ENCODE measurements at places on chromosomes 13 and 19. TPM values are rescaled to one million over a fixed set of nuclear protein-coding genes. Genes with fewer than 3 reads are reported as not detected.

GRCh38 chr19:28445826-28446225 lies 767.1 kb downstream of the UQCRFS1 start:
- no peak for DNase-seq

The CYP4F8 gene
- total RNA-seq, result not detected

GRCh38 chr19:787536-787935 lies 9.7 kb upstream of the PTBP1 start:
- no peak for DNase-seq

- DNase-seq, result peak; percentile 89
Observed at GRCh38 chr19:16584248-16585093, 12.3 kb upstream of the SLC35E1 start.

The KLK3 gene
- 2.9 TPM for total RNA-seq

DNA sequence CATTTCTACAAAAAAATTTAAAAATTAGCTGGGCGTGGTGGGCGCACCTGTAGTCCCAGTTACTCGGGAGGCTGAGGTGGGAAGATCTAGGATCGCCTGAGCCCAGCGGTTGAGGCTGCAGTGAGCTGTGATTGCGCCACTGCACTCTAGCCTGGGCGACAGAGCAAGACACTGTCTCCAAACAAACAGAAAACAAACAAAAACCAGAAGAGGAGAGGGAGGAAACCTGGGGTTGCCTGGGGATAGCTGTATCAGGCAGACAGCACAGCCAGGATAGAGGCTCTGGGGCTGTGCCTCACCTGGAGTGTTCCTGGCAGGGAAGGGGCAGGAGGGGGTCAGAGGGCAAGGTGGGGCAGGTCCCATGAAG lies 2.6 kb upstream of the POLR2E start:
- DNase-seq, result no peak

The WTIP gene
- total RNA-seq, result 0.60 TPM

DNA sequence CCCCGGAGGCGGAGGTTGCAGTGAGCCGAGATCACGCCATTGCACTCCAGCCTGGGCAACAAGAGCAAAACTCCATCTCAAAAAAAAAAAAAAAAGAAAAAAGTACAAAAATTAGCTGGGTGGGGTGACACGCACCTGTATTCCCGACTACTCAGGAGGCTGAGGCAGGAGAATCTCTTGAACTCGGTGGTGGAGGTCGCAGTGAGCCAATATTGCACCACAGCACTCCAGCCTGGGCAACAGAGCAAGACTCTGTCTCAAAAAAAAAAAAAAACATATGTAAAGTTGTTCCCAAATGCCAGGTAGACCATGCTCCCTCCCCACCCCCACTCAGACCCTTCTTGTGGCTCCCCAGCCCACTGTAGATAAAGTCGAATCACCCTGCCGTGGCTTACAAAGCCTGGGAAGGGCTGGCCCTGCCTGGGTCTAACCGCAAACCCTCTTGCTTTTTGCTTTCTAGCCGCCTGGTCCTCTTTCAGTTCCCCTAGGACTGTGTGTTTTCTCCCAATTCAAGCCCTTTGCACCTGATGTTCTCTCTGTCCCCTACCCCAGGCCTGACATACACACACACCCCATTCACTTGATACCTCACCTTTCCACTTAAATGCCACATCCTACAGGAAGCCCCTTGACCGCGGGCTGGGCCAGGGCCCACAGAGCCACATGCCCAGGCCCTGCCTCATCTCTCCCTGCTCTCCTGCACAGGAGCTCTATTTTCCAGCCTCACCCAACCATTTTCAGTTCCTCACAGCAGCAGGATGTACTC lies 34.4 kb downstream of the MAP4K1 start:
- DNase-seq, result peak; percentile 24

DNA sequence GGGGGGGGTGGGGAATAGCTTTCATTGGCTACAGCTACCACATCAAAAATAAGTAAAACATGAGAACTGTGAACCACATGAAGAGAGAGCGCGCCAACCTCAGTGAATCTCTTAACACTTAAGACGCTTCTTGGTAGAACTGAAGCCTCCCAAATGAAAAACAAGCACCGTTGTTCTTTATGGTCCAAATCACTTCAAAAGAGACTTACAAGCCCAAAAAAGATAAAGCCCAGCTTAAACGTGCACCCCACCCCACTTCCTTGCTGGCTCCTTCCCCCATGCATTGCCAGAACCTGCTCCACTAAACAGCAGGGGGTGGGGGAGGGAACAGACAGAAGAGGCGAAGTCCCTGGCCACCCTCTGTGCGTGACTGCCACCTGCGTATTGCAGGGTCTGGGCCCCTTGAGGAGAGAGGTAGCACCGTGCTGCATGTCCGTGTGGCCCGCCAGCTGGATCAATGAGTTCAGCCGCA lies 479.1 kb downstream of the FOXO1 start:
- DNase-seq, result no peak

DNA sequence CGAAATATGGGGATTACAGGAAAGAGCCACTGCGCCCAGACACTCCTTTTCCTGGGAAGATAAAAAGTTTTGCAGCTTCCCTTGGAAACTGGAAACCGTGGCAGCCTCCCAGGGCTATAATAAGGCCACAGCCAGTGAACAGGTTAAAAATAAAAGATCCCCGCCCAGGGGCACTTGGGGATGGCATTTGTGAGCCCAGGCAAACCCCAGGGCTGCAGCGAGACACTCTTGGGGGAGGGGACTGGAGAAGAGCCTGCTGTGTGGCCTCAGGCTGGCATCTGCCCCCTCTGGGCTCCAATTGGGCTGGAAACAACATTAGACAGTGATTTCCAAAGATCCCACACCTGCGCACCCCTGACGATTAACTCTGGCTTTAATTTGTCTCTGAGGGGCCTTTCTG lies 11.2 kb downstream of the FEM1A start:
- no peak for DNase-seq

GRCh38 chr19:42366673-42367072 lies 23.4 kb downstream of the CNFN start:
- DNase-seq, result no peak

GRCh38 chr19:43784241-43784980 lies 3.6 kb upstream of the KCNN4 start:
- DNase-seq, result peak; percentile 79

GRCh38 chr19:23913931-23914330 lies 755 bp upstream of the ZNF726 start:
- DNase-seq, result no peak

DNA sequence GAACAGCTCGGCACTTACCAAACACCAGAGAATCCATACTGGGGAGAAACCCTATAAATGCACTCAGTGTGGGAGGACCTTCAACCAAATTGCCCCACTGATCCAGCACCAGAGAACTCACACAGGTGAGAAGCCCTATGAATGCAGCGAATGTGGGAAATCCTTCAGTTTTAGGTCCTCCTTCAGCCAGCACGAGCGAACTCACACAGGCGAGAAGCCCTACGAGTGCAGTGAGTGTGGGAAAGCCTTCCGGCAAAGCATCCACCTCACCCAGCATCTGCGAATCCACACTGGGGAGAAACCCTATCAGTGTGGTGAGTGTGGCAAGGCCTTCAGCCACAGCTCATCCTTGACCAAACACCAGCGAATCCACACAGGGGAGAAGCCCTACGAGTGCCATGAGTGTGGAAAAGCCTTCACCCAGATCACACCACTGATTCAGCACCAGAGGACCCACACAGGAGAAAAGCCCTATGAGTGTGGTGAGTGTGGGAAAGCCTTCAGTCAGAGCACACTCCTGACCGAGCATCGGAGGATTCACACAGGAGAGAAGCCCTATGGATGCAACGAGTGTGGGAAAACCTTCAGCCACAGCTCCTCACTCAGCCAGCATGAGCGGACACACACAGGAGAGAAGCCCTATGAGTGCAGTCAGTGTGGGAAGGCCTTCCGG lies 8.3 kb downstream of the ZNF135 start:
- no peak for DNase-seq

DNA sequence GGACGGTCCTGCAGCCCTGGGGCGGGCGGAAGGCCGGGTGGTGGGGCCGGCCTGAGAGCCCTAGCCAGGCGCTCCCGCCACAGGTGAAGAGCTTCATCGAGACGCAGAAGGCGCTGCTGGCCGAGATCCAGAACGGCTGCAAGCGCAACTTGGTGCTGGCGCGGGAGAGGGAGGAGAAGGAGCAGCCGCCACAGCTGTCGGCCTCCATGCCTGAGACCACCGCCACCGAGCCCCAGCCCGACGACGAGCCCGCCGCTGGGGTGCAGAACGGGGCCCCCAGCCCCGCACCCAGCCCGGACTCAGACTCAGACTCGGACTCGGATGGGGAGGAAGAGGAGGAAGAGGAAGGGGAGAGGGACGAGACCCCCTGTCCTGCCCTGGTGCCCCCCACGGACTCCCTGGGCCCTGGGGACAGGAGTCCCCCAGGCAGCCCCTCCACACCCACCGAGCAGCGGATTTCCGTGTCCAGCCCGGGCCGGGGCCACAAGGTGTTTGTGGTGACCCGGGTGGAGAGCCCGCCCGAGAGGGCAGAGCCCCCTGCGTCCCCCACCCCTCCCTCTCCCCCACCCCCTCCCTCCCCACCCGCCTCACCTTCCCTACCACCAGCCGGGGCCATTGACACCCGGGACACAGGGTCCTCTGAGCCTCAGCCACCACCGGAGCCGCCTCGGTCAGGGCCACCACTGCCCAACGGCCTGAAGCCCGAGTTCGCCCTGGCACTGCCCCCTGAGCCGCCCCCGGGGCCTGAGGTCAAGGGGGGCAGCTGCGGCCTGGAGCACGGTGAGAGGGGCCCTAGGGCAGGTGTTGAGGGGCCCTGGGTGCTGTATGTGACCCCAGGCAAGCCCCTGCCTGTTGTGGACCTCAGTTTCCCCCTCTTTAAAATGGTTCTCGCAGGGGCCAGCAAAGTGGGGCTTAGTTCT lies 15.3 kb downstream of the NKPD1 start:
- no peak for DNase-seq

The RXFP2 gene
- total RNA-seq, result not detected

The ADGRE2 gene
- 1.1 TPM for total RNA-seq

- DNase-seq, result no peak
Observed at GRCh38 chr13:61874970-61875579, 459.4 kb upstream of the PCDH20 start.

- no peak for DNase-seq
Observed at GRCh38 chr19:43300876-43301765, 31.8 kb upstream of the PSG9 start.

The GRIK5 gene
- total RNA-seq, result 4.2 TPM

GRCh38 chr19:38975214-38975860 lies at the start of gene FBXO17:
TSS of gene FBXO17 (minus strand) at chr19:38975742. CDS start at chr19:38950319, 25,423 bp downstream.
- peak; percentile 27 for DNase-seq

The ITGBL1 gene
- total RNA-seq, result 0.68 TPM

DNA sequence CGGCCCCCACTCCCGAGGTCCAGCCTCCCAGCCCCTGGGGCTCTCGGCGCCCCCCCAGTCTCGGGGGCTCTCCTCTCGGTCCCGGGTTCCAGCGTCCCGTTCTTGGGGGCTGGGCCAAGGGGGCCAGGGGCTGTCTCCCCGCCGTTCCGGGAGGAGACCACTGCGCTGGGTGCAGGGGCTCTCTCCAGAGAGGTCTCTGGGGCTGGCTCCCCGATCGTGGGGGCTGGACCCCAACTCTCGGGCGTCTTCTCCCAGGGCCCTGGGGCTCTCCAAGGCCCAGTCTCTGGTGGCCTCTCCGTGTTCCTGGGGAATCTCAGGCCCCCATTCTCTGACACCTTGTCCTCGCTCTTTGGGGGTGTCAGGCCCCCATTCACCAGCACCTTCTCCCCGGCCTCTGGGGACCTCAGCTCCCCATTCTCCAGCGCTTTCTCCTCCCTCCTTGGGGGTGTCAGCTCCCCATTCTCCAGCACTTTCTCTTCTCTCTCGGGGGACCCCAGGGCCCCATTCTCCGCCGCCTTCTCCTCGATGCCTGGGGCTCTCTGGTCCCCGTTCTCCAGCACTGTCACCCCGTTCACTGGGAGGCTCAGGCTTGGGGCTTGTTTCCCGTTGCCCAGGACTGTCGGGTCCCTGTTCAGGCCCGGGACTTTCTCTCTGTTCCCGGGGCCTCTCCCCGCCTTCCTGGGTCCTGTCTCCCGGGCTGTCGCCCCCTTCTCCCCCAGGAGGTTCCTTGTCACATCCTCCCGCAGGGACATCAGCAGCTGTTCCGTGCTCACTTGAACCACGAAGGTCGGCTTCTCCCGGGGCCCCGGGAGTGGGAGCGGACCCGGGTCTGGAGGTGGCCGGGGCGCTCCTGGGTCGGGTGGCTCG lies 13.7 kb downstream of the LMTK3 start:
- no peak for DNase-seq

GRCh38 chr13:35501661-35502235 lies 25.3 kb upstream of the MAB21L1 start:
- DNase-seq, result no peak

DNA sequence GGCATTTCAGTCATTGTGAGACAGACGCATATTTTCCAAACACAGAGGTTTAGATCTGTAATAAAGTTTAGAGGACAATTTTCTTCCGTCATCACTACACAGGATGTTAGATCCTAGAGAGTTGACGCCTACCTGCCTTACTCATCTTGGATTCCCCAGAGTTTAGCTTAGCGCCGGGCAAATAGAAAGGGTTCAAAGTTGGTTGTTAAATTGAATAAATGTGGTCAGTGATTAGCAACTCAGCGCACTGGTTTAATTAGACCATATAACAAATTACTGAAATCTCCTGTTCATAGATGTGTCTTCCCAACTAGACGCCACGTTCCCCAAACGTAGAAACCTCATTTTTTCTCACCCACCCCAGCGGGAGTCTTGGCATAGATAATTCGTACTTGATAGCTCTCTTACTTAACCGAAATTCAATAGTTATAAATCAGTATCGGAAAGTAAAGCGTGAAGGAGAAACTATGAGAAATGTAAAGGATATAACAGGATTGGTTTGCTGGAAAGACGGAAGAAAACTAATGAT lies 726 bp upstream of the UFM1 start:
- DNase-seq, result peak; percentile 8

DNA sequence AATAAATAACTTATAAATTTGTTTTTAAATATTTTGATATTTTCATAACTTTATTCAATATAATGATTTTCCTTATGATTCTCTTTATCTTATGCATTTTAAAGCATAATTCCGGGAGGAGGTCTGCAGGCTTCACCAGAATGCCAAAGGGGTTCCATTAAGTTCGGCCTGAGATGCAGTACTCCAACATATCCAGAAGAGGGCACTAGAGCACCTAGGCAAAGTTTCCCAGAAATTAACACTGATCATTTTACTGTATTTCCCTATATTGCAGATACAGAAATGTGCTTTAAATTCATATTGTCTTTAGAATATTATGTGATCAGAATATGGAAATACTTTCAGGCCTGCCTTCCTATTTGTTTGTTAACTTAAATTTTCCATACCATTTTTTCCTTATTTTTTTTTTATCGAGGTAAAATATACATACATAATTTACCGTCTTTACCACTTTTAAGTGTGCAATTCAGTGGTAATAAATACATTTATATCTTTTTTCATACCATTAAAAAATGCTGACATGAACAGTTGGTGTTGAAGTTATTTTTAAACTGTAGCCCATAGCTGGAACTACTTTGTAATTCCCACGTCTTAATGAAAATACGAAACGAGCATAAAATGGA lies 58.9 kb upstream of the TM9SF2 start:
- peak; percentile 47 for DNase-seq

GRCh38 chr13:35672611-35673010 lies 196.1 kb upstream of the MAB21L1 start:
- no peak for DNase-seq

Data from transverse colon (tissue), 4 donors.